ENCODE measurements at places on chromosomes 7 and 10.
A peak's percentile ranks its signal among the peaks of the same experiment; 100 is the strongest.

DNA sequence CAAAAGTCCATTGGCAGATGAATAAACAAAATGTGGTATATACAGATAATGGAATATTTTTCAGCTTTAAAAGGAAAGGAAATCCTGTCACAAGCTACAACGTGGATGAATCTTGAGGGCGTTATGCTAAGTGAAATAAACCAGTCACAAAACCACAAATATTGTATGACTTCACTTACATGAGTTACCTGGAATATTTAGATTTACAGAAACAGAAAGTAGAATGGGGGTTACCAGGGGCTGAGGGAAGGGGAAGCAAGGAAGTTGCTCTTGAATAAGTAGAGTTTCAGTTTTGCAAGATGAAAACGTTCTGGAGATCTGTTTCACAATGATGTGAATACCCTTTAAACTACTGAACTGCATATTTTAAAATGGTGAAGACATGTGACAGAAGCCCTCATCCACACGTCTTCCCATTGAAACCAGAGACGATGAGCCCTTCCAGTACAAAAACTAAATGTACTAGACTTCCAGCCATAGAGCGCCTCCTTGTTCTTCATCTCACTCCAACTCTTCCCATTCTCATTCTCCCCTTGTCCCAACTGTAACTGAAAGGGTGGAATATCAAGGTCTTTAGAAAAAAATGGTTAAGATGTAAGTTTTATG is 62.4 kb downstream of the MICU1 start:
- no peak for DNase-seq

- no peak for DNase-seq
Measured at GRCh38 chr10:89659143-89660131, 14.4 kb upstream of the PANK1 start.

- no peak for DNase-seq
Measured at GRCh38 chr7:41855798-41856197, 152.9 kb upstream of the INHBA start.

GRCh38 chr7:150845421-150845861 is 6.9 kb upstream of the AOC1 start:
- no peak for DNase-seq

GRCh38 chr10:14530465-14530864 is 199.7 kb upstream of the FRMD4A start:
- DNase-seq, result no peak

DNA sequence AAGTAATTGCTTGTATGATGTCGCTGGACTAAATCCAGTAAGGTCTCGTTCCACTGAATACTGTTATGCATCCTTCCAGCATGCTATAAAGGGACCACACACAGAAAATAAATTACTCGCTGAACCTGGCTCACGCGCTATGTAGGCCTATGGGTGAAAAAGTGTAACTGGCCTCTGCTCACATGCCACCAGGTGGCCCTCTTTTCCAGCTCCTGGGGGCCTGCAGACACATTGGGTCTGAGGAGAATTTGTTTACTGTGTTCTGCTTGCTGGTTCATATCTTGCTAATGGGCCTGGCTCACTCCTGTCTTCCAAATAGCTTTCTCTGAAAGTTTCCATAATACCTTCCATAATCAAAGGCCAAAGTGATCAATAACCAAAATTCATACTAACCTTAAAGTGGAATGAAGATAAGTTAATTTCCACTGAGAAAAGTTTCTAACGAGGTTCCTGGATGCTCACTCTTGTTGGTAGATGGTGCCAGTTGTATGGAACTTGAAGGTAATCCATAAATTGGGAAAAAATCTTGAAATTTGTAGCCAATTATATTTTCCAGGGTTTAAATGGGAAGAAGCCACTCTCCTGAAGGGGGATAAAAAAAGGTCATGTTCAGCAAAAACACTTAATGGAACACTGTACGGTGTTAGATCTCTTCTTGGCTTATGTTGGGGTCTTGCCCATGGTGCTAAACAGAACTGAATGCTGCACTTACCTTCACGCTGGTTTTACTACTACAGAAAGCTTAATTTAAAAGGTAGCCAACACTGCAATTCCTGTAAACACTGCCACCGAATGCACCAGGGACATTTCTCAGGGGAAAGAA is 27.0 kb upstream of the ZPBP start:
- DNase-seq, result peak; percentile 2

GRCh38 chr10:28849821-28850220 is 172.5 kb downstream of the BAMBI start:
- DNase-seq, result no peak

DNA sequence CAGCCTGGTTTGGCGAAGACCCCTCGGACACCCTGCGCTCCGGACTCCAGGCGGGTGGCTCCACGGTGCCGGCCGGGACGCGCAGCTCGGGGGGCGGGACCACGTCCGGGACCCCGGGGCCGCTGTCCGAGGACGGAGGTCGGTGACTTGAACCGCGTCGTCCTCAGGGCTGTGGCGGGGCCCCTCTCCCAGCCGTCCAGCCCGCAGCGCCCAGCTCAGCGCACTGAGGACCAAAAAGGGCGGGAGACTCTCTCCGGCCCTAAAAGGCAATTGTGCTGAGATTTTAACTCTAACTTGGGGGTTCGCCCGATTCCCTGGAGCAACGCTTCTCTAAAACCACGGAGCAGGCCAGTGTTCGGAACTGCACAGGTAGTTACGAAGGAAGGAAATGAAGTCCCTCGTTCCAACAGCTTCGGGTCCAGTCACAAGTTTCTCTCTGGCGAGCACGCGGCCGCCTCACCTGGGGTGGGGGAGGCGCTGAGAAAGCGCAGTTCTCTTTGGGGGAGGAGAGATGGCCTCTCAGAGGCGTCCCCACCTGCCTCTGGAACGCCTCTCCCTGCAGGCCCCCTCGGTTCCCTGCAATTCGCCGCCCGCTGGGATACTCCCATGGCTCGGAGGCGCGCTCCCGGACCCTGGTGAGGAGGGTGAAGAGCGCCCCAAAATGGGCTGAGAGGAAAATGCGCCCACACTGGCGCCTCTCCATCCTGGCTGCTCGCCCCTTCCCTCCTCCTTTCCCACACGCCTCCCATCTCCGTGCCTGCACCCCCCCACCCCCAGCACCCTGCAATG is 352.7 kb downstream of the DNAJB6 start:
- DNase-seq, result no peak

GRCh38 chr10:1168763-1169162 is 112.6 kb downstream of the WDR37 start:
- no peak for DNase-seq

DNA sequence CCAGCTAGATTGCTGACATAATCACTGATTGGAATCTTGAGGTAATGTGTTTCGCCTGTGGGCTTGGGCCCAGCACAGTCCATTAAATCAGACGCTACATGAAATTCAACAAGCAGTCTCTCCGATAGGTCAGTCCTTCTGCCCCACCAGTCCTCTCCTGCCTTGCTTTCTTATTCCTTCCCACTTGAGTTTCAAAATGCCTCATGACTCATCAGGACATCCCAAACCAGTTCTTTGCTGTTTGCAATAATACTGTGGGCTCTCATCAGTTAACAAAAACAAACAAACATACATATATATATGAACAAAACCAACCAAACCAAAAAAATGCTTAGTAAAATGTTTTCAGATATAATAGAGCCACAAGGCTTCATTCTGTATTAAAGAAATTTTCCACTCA is 599.0 kb downstream of the SORCS1 start:
- DNase-seq, result no peak

DNA sequence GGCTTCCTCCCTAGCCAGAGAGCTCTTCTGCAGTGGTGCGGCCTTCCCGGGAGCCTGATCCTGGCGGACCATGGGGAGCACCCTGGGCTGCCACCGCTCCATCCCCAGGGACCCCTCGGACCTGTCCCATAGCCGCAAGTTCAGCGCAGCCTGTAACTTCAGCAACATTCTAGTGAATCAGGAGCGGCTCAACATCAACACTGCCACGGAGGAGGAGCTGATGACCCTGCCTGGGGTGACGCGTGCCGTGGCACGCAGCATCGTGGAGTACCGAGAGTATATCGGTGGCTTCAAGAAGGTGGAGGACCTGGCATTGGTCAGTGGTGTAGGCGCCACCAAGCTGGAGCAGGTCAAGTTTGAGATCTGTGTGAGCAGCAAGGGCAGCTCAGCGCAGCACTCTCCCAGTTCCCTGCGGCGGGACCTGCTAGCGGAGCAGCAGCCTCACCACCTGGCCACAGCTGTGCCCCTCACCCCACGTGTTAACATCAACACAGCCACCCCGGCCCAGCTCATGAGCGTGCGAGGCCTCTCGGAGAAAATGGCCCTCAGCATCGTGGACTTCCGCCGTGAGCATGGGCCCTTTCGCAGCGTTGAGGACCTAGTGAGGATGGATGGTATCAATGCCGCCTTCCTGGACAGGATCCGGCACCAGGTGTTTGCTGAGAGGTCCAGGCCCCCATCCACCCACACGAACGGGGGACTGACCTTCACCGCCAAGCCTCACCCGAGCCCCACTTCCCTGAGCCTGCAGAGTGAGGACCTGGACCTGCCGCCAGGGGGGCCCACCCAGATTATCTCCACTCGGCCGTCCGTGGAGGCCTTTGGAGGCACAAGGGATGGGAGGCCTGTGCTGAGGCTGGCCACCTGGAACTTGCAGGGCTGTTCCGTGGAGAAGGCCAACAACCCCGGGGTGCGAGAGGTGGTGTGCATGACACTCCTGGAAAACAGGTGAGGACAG is 1.5 kb downstream of the EEPD1 start:
- no peak for DNase-seq

- no peak for DNase-seq
Measured at GRCh38 chr7:92723205-92723604, 113.2 kb downstream of the CDK6 start.

GRCh38 chr10:27513451-27514191 is 9.5 kb downstream of the RAB18 start:
- DNase-seq, result no peak

- no peak for DNase-seq
Measured at GRCh38 chr7:107799647-107800264, 3.3 kb downstream of the SLC26A3 start.

DNA sequence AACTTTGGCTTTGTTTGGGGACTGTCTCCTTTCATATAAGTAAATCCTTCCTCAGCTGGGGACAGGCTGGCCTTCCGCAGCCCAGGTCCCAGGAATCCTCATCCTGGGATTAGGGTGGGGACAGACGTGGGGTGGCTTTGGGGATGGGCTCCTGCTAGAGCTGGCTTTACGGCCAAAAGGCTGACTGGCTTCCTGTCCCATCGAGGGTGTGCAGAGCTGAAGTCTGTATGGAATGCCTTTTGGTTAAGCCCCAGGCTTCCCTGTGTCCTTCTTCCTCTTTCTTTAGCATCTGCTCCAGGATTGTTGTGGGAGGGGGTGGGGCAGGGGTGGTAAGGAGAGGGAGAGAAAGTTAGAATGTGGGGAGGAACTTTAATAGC is 59.4 kb upstream of the AQP1 start:
- DNase-seq, result no peak

- no peak for DNase-seq
Measured at GRCh38 chr10:130878131-130878530, 433.4 kb downstream of the TCERG1L start.

DNA sequence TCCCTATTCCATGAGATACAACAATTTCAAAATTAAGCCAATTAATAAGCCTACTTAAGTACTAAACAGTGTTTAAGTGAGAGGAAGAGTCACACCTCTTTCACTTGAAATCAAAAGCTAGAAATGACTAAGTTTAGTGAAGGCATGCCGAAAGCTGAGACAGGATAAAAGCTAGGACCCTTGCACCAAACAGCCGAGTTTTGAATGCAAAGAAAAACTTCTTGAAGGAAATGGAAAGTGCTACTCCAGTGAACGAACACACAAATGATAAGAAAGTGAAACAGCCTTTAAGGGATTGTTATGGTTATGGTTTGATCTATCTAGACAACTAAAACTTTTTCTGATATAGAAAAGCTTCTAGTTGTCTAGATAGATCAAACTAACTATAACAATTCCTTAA is 135.4 kb upstream of the KMT2E start:
- DNase-seq, result no peak

DNA sequence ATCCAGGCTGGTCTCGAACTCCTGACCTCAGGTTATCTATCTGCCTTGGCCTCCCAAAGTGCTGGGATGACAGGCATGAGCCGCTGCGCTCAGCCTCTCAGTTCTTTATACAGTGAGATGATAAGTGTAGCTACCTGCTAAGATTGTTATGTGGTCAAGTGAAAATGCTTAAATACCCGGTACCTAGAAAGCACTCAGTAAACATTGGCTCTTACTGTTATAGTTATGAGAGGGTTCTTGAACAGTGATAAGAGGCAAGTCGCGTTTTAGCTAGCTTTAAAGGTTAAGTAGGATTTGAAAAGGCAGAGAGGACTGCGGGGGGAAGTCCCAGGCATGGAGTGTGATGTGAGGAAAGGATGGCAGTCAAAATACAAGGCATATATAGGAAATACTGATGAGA is 4.5 kb downstream of the ZKSCAN1 start:
- no peak for DNase-seq

DNA sequence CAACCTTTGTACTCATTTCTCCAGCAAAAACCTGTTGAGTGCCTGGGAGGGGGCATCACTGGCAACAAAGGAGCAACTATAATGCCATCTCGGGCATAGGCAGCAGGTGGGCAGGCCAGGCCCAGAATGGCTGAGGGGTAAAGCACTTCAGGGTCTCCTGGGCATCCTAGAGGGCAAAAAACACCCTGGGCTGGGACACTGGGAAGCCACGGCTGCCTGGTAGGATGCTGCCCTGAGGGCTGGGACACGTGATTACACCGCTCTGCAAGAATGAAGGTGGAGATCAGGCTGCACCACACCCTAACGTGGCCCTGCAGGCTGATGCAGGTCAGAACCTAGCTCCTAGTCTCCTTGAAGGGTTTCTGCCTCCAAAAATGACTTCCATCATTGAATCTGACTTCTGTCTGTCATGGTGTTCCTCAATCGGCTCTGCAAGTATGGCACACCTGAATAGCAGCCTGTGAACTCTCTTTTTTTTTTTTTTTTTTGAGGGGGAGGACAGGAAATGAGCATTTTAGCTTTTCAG is 4.5 kb upstream of the TRAPPC14 start:
- DNase-seq, result no peak

- no peak for DNase-seq
Measured at GRCh38 chr10:52308251-52309031, 5.6 kb upstream of the DKK1 start.

DNA sequence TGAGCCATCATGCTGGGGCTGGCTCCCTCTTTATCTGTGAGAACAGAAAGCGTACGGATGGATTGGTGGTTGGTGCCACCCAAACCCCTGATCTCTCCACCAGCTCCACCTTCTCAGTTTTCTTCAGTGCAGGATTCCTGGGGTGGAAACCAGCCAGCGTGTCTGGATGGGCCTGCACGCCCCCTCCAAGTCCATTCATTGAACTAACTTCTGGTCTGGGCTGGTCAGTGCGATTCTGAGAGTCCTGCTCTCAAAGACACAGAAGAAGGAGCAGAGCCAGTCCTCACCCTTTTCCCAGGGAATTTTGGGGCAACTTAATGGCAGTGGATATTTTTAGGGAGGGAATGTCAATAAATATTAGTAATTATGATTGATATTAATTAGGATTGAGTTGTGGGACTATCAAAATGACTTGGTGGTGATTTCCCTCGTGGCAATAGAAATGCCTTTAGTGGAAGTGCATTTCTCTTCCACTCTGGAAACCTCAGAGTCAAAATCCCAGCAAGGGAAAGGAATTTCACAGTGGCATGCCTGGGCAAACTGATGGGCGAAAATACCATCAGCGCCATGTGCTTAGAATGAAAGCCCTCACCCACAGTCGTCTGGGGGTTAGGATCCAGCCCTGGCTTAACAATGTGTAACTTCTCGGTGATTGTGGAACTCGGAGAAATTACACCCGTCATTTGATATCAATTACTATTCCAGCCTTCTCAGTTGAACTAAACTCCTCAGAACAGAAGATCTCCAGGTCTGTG is 69.3 kb upstream of the EEPD1 start:
- no peak for DNase-seq

Data from stimulated activated CD4-positive, alpha-beta T cell treated with anti-CD3 and anti-CD28 coated beads, Interleukin-1b, Interleukin-23, amount 100 ng/mL, for 24 hours (primary cell).